ENCODE measurements at places on chromosomes 1 and 21. TPM values are rescaled to one million over a fixed set of nuclear protein-coding genes. Genes with fewer than 3 reads are reported as not detected.

Gene LCA5L
- total RNA-seq: 0.79 TPM

Gene SYNC
- 95.5 TPM for total RNA-seq

Gene HPDL
- 4.1 TPM for total RNA-seq

Gene LYPD8
- total RNA-seq: 585 TPM

Gene TMEM269
- total RNA-seq: not detected

Gene TMIGD3
- total RNA-seq: 0.27 TPM

DNA sequence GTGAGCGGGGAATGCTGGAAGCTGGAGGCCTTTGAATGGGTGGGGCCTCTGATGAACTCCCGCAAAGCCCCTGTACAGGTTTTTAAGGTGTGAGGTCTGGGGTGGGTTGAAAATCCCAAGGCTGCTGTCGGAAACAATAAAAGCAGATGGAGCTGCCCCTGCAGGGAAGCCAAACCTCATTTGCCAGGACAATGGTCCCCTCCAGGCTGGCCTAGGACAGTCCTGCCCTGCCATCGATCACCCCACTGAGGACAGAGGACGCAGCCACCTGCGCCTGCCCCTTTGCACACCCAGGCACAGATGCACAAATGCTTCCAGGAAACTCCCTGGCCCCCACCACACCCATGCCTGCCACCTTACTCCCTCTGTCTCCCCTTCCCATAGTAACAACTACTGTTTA lies 4.4 kb downstream of the DRAXIN start:
- no peak overlapping the region for H3K4me3 ChIP-seq

- no peaks in the 10 kb centered on the region for H3K36me3 ChIP-seq
- H3K4me1 ChIP-seq: no peaks in the 10 kb centered on the region
- no peak for DNase-seq
- no peaks in the 10 kb centered on the region for H3K27me3 ChIP-seq
- H3K4me3 ChIP-seq: no peak overlapping the region
Observed at GRCh38 chr1:63255153-63255552, 67.2 kb upstream of the FOXD3 start.

DNA sequence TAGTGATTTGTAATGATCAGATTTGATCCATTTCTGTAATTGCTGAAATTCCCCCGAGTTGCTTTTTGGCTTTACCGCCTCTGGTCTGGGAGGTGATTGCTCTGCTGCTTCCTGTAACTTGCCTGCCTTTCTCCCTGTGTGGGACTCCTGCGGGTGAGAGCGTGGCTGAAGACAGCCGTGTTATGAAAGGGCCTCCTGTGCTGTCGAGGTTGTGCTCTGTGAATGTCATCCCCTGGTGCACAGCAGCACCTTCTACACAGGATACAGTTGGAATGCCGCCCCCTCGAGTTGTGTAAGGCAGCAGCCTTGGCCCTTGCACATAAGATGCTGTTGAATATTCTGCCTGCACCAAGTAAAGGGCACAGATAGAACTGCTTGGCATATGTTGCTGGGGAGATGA lies 5.9 kb downstream of the SOD1 start:
- DNase-seq: no peak
- H3K36me3 ChIP-seq: peaks cover 14% of the 10 kb centered on the region
- no peaks in the 10 kb centered on the region for H3K27me3 ChIP-seq
- H3K4me3 ChIP-seq: no peak overlapping the region

- peaks cover 9% of the 10 kb centered on the region for H3K27me3 ChIP-seq
- H3K4me3 ChIP-seq: no peak overlapping the region
- DNase-seq: no peak
- H3K4me1 ChIP-seq: no peaks in the 10 kb centered on the region
- no peak overlapping the region for H3K27ac ChIP-seq
Observed at GRCh38 chr21:38306433-38307141, 49.8 kb downstream of the KCNJ15 start.

DNA sequence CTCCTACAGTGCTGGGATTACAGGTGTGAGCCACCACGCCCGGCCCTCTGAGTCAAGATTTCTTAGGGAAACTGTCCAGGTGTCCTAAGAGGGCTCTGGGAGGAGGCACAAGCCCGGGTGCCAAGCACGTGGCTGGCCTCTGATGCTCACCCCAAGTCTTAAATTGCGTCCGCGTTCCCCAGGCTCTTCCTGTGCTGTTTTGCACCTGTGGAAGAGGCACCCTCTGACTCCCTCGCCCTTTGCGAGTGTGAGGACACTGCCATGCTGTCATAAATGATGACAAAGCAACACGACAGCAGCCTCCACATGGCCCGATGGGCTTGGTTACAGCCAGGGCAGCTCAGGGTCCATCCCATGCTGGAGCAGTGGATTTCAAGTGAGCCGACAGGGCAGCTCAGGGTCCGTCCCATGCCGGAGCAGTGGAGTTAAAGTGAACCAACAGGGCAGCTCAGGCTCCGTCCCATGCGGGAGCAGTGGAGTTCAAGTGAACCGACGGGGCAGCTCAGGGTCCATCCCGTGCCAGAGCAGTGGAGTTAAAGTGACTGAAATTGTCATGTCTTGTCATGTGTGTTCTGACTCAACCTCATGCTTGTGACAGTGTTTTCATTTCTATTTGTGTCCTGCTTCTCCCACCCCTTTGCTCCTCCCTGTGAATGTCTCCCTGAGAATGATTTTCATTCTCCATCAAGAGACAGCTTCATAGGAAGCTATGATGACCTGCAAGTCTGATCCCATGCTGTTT lies 33.9 kb downstream of the PCNT start:
- no peaks in the 10 kb centered on the region for H3K4me1 ChIP-seq
- no peak overlapping the region for H3K4me3 ChIP-seq
- no peak for DNase-seq
- no peaks in the 10 kb centered on the region for H3K36me3 ChIP-seq

DNA sequence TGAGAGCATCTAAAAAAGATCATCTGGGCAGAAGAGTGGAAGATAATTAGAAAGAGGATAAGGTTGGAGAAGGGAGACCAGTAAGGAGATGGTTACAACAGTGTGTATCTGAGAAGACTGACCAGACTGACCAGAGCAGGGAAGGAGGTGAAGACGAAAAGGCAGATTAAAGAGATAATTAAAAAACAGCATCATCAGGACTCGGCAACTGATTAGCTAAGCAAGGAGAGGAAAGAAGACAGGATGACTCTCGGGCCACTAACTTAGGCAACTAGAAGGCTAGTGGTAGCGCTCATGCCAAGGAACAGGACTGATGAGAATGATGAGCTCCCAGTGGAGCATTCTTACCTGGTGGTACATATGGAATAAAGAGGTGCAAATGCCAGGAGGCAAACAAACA lies 3.9 kb downstream of the RBM34 start:
- no peak overlapping the region for H3K4me3 ChIP-seq
- H3K27ac ChIP-seq: peak overlapping the region; percentile 51
- H3K4me1 ChIP-seq: peaks cover 8% of the 10 kb centered on the region

DNA sequence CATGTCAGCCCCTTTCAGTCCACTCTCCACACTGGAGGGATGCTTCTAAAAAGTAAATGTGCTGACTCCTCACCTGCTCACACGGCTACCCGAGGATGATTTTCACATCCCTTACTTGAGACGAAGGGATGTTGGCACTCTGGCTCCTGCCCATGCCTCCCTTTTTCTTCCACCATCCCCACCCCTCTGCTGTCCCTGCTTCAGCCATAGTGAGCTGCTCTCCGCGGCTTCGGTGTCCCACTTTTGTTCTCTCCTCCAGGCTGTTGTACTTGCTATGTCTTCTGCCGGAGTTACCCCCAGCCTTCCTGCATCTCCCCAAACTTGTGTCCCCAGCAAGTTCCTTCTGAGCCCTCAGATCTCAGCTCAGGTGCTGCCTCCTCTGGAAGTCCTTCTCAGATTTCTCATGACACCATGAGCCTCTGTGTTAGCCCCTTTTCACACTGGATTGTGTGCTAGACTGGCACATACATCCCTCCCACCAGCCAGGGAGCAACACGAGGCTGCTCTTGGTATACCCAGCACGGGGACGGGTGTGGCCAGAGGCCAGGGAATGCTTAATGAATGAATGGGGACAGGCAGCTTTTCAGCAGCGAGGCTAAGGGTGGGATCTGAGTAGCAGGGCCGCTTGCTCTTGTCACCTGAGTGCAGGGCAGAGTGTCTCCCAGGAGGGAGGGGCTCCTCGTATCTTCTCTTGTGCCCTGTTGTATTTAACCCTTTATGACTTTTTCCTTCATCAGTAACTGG lies 1.3 kb downstream of the ACOT11 start:
- H3K36me3 ChIP-seq: no peaks in the 10 kb centered on the region
- peak overlapping the region; percentile 61 for H3K27ac ChIP-seq
- H3K4me1 ChIP-seq: peaks cover 8% of the 10 kb centered on the region
- H3K27me3 ChIP-seq: no peaks in the 10 kb centered on the region

- no peak overlapping the region for H3K4me3 ChIP-seq
- peaks cover 15% of the 10 kb centered on the region for H3K36me3 ChIP-seq
- no peaks in the 10 kb centered on the region for H3K4me1 ChIP-seq
- H3K27me3 ChIP-seq: no peaks in the 10 kb centered on the region
- H3K27ac ChIP-seq: no peak overlapping the region
- DNase-seq: no peak
Observed at GRCh38 chr1:212620293-212620692, 11.7 kb downstream of the ATF3 start.

GRCh38 chr1:104348277-104348676 lies 598.6 kb downstream of the AMY1C start:
- DNase-seq: no peak
- H3K36me3 ChIP-seq: no peaks in the 10 kb centered on the region

DNA sequence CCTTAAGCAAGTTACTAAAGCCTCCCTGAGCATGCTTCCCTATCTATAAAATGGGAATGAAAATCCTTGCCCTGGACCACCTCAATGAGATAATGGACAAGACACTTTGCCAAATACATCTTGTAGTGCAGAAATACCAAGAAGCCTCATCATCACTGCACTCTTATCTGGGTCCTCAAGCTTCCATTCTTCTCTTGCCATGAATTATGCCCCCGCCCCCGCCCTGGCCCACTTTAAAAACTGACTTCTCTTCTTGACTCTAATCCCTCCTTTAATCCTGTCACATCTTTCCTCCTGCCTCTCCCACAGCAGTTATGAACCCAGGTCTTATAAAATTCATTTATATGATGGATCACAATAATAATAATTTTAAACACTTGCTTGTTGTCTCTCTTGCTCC lies 14.8 kb downstream of the ARHGEF11 start:
- no peaks in the 10 kb centered on the region for H3K36me3 ChIP-seq
- no peaks in the 10 kb centered on the region for H3K27me3 ChIP-seq
- H3K27ac ChIP-seq: no peak overlapping the region
- H3K4me3 ChIP-seq: no peak overlapping the region
- DNase-seq: no peak

DNA sequence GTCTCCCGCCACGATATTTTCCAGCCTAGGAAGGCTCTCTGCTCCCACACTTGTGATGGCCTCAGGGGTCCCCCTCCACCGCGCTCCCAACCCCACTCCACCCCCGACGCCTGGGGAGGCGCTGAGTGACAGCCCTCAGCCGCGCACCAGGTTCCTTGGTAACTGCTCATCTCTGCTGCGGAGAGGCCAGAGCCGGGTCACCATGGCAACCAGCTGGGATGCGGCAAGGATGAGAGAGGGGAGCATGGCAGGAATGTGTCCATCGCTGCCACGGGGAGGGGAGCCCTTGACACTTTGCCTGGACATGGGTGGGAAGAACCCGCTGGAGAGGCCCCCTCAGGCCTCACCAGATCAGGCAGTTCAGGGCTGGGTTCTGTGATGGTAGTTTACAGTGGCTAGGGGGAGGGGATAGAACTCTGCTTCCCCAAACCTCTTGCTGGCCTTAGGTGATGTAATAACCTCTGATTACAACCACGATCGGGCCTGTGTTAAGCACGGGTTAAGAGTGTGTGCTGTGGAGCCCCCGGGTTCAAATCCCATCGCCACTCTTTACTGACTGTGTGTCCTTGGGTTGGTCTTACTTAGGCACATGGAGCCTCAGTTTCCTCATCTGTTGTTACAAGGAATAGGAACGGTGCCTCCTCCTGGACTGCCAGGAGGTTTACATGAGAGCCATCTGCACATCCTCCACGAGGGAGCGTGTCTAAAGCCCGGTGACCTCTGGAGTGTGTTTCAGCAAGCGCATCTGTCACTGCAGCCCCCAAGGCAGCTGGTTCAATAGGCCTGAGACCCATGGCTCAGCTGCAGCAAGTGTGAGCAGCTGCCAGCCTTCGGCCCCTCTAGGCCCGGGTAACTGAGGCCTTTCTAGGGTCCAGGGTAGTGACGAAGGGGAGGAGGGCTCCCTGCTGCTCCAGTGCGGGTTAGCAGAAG lies 6.3 kb downstream of the KIF17 start:
- H3K27ac ChIP-seq: no peak overlapping the region
- H3K36me3 ChIP-seq: no peaks in the 10 kb centered on the region
- H3K27me3 ChIP-seq: peaks cover 16% of the 10 kb centered on the region
- H3K4me3 ChIP-seq: no peak overlapping the region

DNA sequence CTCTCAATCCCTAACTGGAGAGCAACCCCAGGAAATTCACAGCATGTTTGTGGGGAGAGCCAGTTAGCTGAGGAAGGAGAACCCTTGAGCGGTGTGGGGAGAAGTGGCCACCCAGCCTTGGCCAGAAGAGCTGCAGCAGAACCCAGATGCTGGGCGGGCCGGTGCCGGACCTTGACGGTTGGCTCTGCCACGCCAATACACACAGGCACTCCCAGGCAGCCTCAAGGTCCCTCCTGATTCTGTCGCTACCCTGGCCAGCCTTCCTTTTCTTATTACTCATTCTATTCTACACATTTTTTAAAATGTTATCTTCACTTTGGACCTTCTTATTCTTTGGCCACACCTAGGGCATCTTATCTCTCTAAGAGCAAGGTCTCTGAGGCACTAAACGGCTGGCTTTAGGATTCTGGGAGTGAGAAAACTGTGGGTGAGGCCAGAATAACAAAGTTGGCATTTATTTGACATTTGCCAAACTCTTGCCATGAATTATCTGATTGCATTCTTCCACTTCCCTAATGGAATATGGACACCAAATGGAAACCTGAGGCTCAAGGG lies 50.4 kb upstream of the GPR37L1 start:
- peaks cover 40% of the 10 kb centered on the region for H3K4me1 ChIP-seq
- DNase-seq: peak; percentile 84
- H3K36me3 ChIP-seq: no peaks in the 10 kb centered on the region
- H3K27ac ChIP-seq: peak overlapping the region; percentile 80
- no peaks in the 10 kb centered on the region for H3K27me3 ChIP-seq

- H3K4me1 ChIP-seq: peaks cover 16% of the 10 kb centered on the region
- no peak overlapping the region for H3K4me3 ChIP-seq
- H3K36me3 ChIP-seq: no peaks in the 10 kb centered on the region
- peak overlapping the region; percentile 80 for H3K27ac ChIP-seq
- DNase-seq: no peak
- H3K27me3 ChIP-seq: no peaks in the 10 kb centered on the region
Observed at GRCh38 chr1:9071554-9072235, 2.3 kb upstream of the SLC2A5 start.

DNA sequence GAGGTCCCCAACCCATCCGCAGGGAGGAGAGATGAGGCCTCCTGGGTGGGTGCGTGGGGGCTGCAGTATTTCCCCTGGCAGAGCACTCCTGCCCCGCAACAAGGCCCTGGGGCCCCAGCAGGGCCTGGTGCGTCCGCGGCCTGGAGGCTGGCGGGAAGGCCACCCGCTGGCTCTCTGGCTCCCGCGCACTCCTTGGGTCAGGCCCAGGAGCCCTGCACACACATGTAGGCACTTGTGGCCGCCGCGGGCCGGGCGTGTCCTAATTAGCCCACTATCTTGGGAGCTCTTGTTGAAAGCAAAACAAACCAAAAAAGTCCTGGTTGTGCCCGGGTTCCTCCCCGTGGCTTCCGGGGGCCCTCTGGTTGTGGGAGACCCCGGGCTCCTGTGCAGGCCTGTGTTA lies 49.7 kb upstream of the CCDC27 start:
- peaks cover 37% of the 10 kb centered on the region for H3K27me3 ChIP-seq
- H3K4me1 ChIP-seq: no peaks in the 10 kb centered on the region
- no peak overlapping the region for H3K27ac ChIP-seq
- H3K4me3 ChIP-seq: no peak overlapping the region
